ENCODE measurements at places on chromosomes 11 and 22.
A peak's percentile ranks its signal among the peaks of the same experiment; 100 is the strongest.

DNA sequence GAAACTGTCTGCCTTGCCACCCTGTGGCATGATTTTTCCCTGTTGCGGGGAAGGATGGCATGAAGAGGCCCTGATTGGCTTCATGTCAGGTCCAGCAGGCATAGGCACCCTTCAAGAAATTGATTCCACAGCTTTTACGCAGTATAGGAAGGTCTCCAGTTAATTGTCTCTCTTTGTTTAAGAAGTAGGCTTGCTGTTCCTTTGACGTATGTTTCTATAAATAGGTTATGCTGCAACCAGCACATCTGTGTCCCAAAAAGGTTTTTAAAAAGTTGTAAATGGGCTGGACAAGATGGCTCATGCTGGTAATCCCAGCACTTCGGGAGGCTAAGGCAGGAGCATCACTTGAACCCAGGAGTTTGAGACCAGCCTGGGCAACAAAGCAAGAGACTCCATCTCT, 62.6 kb downstream of the CD6 start:
- no peak for DNase-seq

DNA sequence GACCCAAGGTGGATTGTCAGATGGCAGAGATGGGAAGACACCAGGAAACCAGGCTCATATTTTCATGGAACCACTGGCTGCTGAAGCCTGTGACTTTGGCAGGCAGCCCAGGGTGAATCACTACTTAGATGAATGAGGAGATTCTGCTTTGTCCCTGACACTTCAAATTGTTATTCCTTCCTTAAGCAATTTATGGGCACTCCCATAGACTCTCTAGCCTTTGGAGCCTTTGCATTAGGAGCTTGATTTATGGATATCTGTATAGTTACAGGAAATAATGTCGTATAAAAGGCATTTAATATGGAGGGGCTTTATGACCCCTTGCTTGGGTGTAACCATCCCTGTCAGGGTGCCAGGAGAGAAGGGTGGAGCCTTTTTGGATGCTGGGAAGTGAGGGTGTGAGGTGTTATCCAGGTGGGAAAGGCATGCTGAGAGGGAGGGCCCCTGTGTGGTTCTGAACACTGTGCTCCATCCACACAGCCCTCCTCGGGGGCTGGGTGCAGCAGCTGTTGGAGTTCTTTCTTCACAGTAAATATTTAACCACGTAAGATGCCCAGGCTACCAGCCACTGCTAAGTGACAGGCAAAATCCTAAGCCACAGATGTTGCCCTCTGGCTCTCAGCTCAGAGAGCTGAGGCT, 35.3 kb downstream of the IL18 start:
- DNase-seq: peak; percentile 53

GRCh38 chr11:45879803-45880686, 5.4 kb upstream of the MAPK8IP1 start:
- no peak for DNase-seq

- no peak for DNase-seq
These were observed 257.5 kb upstream of the MTNR1B start for GRCh38 chr11:92711926-92712325.

- no peak for DNase-seq
These were observed 735.3 kb upstream of the RAG2 start for GRCh38 chr11:37333345-37333744.

DNA sequence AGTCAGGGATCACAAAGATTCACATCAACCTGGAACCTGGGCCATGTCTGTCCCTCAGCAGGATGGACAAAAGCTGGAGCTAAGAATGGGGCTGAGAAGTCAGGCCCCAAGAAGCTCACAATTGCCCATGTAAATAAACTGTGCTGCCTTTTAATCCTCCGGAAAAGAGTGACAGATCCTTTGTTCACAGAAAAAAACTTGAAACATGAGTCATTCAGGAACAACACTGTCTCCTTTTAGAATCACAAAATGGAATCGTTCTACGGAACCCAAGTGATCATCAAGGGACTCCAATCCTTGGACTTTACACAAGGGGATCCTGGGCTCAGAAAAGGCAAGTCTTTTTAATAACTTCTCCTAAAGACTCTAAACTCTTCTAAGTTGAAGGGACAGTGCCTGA, 36.1 kb downstream of the RELT start:
- DNase-seq: peak; percentile 51

DNA sequence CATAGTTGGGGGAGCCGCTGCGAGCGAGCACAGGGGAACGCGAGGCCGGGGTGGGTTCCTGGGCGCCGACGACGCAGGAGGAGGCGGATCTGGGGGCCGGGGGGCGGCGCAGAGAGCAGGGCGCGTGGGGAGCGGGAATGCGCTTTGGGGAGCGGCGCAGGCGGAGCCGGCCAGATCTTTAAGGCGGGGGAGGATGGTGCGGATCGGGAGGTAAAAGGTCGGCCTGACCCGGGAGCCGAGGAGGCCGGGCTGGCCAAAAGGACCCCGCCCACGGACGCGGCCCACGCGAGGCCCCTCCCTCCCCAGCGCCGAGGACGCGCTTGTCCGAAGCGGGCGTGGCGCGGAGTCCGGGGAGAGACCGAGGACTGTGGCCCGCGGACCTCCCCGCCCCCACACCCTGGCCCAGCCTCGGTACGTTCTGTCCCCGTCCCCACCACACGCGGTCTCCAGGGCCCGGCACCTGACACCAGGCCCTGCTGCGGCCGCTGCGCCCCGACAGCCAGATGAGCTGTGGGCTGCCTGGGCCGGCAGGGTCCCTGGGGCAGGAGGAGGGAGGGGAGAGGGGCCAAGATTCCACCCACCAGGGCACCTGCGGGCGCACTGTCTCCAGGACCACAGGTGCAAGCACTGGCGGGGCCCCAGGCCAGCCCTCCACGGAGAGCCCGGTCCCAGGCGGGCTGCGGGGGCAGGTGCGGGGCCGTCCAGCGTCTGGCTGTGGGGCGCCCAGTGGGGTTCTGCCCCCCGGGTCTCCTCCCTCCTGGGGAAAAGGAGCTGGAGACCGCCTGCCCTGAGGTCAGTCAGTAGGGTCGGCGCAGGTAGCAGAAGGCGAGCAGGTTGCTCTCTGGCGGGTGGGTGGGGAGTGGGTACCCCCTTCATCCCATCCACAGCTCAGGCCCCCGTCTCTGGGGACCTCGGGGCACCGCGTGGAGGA, 10.9 kb downstream of the PIM3 start:
- no peak for DNase-seq

DNA sequence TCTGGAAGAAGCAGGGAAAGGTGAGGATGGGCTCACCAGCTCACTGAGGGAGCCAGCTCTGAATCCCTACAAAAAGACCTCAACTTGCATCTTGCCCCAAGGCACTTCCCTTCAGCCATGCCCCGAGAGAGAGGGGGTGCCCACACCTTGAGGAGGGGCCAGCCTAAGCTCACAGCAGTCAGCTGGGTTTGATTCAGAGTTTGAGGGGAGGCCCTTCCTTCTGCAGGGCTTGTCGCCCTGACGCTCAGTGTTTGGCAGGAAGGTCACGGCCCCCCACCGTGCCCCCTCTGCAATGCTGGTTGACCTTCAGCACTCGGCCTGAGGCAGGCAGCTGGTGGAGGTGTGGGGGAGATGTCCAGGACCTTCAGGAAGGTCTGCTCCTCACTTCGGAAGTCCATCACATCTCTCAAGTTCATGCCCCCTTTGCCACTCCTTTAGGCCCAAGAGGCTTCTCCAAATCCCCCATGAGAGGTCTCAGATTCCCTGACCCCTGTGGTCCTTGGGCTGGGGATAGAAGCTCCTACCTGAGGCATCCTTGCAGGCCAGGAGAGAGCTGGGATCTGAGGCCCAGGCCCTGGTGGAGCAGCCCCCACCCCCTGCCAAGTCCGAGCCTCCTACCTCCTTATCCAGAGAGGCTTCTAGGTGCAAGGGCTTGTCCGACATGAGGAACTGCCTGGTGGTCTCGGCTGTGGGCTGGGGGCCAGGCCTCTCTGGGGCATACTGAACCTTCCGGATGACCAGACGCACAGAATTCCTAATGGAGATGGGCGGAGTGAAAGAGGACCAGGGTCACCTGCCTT, 37.6 kb downstream of the TPBGL start:
- no peak for DNase-seq

DNA sequence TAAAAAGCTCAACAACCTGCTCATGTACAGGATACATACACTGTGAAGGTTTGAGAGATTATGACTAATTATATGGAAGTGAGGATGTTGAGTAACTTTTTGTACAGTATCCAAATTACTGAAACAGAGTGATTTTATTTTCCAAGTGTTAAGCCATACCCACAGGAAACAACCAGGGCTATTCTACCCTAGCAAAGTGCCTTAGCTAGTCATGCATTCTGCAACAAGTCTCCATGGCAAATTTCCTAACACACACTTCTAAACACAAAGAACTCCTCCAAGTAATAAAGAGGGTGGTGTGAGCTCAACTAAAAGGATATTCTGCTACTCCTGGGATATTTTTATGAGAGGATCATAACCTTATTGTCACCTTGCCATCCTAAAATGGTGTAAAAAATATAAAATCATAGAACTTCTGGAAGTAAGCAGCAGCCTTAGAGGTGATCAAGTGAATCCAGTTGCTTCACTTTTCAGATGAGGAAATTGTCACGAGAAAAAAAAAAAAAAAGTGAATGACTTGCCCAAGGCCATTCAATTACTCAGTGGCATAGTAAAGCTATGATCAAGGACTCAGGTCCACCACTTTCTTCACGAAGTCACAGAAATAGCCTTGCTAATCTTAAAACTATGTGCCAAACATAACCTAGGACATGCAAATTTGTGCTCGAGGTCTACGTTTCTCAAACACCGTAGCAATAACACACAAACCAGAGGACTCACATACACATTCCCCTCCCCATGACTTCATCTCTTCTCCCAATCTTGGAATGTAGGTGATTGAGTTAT, 4.2 kb downstream of the LGR4 start:
- peak; percentile 81 for DNase-seq

- no peak for DNase-seq
These were observed 239.2 kb upstream of the TBCEL start for GRCh38 chr11:120784566-120785251.

DNA sequence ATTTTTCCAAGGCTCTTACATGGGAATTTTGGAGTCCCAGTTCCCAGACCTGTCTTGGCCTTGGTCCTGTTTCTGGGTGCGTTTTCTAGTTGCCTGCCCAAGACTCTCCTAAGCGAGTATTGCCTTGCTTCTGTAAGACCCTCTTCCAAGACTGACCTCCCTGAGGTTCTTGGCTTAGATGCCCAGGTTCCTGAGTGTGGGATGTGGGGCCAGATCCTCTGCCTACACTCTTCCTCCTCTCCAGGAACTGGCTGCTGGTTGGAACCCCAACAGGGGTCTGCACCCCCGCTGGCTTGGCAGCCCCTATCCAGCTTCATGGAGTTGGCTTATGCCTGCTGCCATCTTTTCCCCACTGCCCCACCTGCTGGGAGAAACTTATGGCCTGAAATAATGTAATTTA, 429.5 kb downstream of the TENM4 start:
- DNase-seq: no peak

GRCh38 chr11:45362636-45363035, 76.5 kb upstream of the SYT13 start:
- DNase-seq: no peak

DNA sequence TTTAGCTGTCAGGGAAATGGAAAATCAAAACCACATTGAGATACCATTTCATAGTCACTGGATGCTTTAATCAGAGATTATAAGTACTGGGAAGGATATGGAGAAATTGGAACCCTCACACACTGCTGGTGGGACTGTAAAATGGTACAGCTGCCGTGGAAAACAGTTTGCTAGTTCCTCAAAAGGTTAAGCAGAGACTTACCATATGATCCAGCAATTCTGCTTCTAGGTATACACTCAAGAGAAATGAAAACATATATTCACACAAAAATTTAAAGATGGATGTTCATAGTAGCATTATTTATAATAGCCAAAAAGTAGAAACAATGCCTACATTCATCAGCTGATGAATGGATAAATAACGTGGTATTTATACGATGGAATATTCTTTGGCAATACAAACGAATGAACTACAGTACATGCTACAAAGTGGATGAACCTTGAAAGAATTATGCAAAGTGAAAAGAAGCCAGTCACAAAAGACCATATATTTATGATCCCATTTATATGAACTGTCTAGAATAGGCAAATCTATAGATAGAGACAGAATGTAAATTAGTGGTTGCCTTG, 23.0 kb downstream of the RNF121 start:
- no peak for DNase-seq

DNA sequence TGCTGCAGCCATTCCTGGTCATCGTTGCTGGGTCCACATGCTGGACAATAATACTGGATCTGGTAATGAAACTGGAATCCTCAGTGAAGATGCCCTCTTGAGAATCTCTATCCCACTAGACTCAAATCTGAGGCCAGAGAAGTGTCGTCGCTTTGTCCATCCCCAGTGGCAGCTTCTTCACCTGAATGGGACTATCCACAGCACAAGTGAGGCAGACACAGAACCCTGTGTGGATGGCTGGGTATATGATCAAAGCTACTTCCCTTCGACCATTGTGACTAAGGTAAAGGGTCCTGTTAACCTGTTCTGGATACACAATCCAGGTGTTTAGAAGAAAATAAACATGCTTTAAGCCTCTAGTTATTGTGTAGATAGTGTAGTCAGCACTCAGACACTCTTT, 46.9 kb upstream of the SLC22A25 start:
- DNase-seq: no peak

- DNase-seq: peak; percentile 70
These were observed 21.9 kb downstream of the SERPINH1 start for GRCh38 chr11:75583718-75584658.

GRCh38 chr11:116703421-116703820, 69.4 kb downstream of the BUD13 start:
- DNase-seq: no peak

- DNase-seq: no peak
These were observed 15.7 kb upstream of the SCGB1A1 start for GRCh38 chr11:62402960-62403730.

DNA sequence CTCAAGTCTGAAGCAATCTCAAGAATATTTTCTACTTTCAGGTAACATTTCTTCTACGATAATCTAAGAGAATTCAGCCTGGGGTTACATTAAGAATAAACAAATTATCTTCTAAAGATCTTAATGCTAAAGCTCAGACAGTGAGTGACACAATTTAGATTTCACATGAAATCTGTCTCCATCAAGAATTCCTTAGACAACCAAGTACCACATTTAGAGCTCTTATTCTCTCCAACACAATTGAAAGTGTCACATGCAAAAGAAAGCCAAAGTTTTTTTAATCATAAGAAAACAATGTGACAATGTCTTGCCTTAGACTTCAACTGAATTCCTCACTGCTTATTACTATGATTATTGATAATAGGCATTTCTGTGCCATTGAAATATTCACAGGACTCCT, 60.7 kb upstream of the FAT3 start:
- DNase-seq: no peak

GRCh38 chr11:133176748-133177147, 355.6 kb downstream of the OPCML start:
- no peak for DNase-seq

All from endothelial cell of umbilical vein (primary cell).